ENCODE measurements at places on chromosomes 1 and 21.

DNA sequence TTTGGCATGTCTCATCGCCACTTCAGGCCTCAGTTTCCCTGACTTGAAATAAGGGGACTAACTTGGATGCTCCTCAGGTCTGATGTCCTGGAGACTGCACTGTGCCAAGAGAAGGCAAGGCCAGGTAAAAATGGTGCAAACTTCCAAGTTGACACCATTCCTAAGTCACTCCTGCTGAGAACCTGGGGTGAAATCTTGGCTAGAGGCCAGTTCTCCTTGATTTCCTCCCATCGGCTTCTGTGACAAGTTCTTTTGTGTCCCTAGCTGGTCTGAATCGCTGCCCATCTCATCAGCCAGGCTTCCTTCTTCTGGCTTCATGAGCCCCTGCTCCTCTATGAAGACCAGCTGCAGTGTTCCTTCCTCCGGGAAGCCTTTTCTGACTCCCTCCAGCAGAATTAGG is 48.6 kb upstream of the ID3 start:
- DNase-seq, result no peak

GRCh38 chr21:45388011-45388521 is 16.9 kb upstream of the COL18A1 start:
- no peak for DNase-seq

GRCh38 chr1:210132582-210132981 is 100.0 kb upstream of the SERTAD4 start:
- no peak for DNase-seq

DNA sequence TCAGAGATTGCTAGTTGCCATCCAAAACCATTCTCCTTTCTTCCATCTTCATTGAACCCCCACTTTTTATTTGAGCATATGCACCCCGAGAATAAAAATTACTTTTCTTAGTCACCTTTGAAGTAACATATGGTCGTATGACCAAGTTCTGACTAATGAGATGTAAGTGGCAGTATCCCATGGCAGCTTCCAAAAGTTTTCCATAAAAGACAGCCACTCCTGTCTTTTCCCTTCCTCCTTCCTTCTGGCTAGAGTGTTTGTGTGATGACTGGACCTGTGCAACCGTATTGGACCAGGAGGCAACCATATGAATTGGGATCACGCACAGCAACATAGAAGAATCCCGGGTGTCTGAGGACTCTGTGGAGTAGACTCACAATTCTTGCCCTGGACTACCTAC is 41.1 kb upstream of the CCSAP start:
- DNase-seq, result no peak

DNA sequence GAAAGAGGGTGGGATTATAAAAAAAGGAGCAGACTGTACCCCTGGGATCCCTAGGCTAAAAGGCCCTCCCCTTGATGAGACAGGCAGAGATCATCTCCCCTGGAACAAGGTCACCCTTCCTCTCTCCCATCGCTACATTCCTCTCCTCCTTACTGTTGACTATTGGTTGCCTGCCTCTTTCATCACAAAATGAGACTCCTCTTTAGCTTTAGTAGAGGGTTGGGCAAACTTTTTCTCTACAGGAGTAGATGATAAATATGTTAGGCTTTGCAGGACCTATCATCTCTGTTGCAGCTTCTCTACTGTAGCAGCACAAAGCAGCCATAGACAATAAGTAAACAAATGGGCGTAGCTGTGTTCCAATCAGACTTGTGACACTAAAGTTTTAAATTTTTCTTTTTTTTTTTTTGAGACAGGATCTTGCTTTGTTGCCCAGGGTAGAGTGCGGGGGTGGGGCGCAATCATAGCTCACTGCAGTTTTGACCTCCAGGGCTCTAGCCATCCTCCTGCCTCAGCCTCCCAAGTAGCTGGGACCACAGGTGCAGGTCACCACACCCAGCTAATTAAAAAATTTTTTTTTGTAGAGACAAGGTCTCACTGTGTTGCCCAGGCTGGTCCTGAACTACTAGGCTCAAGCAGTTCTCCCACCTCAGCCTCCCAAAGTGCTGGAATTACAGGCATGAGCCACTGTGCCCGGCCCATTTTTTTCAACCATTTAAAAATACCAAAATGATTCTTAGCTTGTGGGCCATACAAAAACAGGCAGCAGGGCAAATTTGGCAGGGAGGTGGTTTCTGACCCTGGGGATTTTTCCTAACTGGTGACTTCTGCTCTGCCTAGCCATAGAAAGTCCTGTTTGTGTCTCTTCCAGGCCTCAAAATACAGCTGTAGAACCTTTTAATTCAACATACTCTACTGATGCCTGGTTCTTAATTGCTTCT is 15.1 kb downstream of the MCL1 start:
- DNase-seq, result no peak

GRCh38 chr1:77866296-77866695 is 22.1 kb upstream of the NEXN start:
- no peak for DNase-seq

- no peak for DNase-seq
Observed at GRCh38 chr21:43361127-43361492, 65.8 kb downstream of the SIK1 start.

- no peak for DNase-seq
Observed at GRCh38 chr1:97864615-97865014, 56.2 kb downstream of the DPYD start.

- peak; percentile 40 for DNase-seq
Observed at GRCh38 chr1:165855010-165855838, 27.8 kb downstream of the UCK2 start.

GRCh38 chr1:60930130-60930529 is 152.2 kb upstream of the NFIA start:
- DNase-seq, result no peak

- no peak for DNase-seq
Observed at GRCh38 chr1:107451715-107452114, 310.9 kb downstream of the NTNG1 start.

GRCh38 chr1:147338571-147338970 is 96.1 kb downstream of the CHD1L start:
- DNase-seq, result no peak

- peak; percentile 13 for DNase-seq
Observed at GRCh38 chr1:65792669-65793358, at the start of gene PDE4B. Gene PDE4B (plus strand): TSS chr1:65792895.

GRCh38 chr1:47996406-47997226 is 569 bp downstream of the TRABD2B start:
- no peak for DNase-seq

GRCh38 chr21:29771491-29772066 is 168.2 kb downstream of the GRIK1 start:
- no peak for DNase-seq

GRCh38 chr1:197481101-197481500 is 213.0 kb downstream of the CRB1 start:
- DNase-seq, result no peak

DNA sequence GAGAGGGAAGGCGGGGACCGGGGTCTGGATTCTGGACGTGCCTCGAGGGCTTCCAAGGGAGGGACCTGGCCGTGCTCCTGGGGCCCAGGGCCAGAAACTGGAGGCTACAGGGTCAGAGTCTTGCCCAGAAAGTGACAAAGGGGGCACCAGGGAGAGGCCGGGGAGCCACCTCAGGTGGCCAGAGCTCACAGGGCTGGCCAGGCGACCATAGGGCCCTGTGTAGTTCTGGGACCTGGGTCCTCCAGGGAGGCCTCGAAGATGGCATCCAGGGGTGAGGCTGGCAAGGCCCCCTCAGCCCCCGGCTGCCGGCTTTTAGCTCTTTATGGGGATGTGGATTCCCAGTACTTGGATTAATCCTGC is 14.3 kb upstream of the LRRC3 start:
- no peak for DNase-seq

DNA sequence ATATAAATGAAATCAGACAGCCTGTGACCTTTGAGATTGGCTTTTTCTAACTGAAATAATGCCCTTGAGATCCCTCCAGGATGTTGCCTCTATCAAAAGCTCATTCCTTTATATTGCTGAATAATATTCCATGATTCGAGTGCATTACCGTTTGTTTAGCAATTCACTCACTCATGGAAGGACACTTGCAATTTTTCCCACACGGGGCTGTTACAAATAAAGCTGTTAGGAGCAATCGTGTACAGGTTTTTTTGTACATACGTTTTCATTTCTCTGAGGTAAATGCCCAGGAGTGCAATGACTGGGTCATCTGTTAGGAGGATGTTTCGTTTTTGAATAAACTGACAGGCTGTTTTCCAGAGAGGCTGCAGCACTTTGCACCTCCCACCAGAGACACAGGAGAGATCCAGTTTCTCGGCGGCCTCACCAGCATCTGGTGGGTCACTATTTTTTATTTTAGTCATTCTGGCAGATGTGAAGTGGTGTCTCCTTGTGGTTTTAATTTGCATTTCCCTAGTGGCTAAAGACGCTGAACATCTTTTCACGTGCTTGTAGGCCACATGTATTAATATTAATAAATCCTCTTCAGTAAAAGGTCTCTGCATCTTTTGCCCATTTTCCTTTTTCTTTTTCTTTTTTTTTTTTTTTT is 11.0 kb downstream of the PRDM15 start:
- DNase-seq, result no peak

- no peak for DNase-seq
Observed at GRCh38 chr1:99598738-99599411, 47.0 kb upstream of the PALMD start.

- DNase-seq, result no peak
Observed at GRCh38 chr1:119008483-119009311, 20.6 kb upstream of the TBX15 start.

GRCh38 chr1:17016317-17016661 is 4.6 kb upstream of the ATP13A2 start:
- DNase-seq, result no peak

GRCh38 chr1:159421821-159422220 is 10.2 kb upstream of the OR10J4 start:
- DNase-seq, result no peak

DNA sequence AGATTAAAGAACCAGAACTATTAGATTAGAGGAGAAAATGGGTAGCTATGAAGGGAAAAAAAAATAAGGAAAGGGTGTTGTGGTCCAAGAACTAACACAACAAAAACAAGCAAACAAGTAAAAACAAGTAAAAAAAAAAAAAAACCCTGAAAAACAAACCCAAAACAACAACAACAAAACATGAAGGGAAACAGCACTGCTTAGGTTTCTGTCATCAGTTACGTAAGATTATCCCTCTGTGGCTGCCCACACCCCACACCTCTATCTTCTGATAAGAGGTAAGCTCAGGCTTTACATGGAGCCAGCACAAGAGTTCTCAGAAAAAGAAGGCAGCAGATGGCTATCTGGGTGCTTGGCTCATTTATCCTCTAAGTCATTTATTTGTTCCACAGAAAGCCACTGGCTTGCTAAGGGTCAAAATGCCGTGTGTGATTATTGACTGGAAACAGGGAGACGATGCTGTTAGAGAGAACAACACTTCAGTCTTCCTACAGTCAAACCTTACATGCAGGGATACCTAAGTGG is 57.5 kb downstream of the KIAA0319L start:
- no peak for DNase-seq

DNA sequence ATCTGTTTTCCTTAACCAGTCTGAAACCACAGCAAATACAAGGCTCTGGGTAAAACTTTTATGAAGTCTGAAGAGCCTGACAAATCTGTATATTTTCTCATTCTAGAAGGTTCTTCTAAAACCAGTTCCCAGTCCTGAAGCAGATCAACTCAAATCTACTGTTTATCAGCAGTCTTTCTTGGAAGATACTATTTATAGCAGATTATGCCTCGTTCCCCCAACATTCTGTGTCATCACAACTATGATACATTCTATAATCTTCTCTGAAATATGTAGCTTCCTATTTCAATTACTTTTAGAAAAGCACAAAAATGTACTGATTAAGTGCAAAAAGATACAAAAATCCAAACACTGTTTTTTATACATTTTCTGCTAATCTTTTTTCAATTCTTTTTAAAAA is 67.5 kb downstream of the NIBAN1 start:
- DNase-seq, result no peak

DNA sequence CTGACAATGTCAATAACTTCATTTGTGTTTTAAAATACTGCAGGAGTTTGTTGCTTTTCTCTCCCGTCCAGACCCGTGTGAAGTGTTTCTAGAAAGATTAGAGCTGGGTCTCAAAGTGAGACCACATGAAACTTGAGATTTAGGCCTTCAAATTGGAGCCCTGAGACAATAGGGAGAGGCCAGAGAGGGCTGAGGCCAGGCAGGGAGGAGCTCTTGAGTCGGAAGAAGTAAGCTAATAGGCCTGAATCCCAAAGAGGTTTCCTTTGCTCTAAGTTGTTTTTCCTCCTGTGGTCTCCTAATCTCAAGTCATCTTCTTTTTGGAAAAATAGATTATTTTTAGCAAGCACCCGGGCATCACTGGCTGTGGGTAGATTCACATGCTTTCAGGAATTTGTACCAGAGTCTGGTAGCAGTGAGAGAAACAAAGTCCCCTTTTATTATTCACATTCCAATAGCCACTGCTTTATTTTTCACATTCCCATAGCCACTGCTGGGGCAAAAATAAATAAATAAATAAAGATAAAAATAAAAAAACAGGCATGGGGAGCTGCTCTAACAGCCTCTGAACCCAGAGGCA is 25.6 kb downstream of the CD244 start:
- no peak for DNase-seq

DNA sequence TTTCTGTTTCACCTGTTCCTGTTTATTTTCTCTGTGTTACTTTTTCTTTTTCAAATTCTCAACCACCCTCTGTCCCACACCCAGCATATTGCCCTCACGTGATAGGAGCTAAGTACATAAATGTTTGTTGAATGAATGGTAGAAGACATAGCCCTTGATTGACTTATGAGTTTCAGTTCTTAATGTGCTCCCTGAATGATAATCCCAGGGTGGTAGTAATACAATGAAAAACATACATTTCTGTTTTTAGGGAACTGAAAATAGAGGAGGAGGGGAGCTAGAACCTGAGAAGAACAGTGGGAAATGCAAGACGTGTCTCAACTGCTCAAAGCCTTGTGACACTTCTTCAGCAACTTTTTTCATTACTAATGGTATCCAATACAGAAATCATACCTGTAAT is 147.1 kb downstream of the SPATA46 start:
- DNase-seq, result peak; percentile 32

DNA sequence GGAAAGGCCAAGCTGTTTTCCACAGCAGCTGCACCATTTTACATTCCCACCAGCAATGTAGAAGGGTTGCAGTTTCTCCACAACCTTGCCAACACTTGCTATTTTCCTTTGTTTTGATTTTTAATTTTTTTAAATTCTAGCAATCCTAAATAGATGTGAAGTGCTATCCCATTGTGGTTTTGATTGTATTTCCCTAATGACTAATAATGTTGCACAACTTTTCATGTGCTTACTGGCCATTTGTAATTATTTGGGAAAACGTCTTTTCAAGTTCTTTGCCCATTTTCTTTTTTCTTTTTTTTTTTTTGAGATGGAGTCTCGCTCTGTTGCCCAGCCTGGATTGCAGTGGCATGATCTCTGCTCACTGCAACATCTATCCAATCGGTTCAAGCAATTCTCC is 53.9 kb downstream of the VCAM1 start:
- DNase-seq, result no peak

GRCh38 chr1:5747426-5748285 is 244.6 kb downstream of the NPHP4 start:
- DNase-seq, result no peak

- DNase-seq, result no peak
Observed at GRCh38 chr1:165376041-165376810, 19.7 kb upstream of the LMX1A start.

DNA sequence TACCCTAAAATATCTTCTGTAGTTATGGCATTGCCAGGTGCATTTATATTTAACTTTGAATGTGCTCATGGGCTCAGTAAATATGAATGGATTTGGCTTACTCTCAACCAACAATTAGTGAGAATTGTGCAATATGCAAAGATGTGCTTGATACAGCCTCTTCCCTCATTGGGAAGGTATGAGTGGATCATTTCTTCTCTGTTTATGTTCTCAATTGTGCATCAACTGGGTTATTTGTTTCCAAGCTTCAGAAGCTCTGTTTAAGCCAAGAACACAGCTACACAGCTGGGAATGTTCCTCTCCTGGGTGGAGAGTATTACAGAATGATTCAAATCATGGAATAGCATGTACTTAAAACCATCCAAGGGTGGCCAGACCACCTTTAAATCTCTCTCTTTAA is 17.6 kb upstream of the MAP1LC3C start:
- no peak for DNase-seq
